Cerebellum (tissue), 4 donors: ENCODE measurements at places on chromosomes 2 and 18. TPM values are rescaled to one million over a fixed set of nuclear protein-coding genes. Genes with fewer than 3 reads are reported as not detected.

DSG1 gene
- total RNA-seq, result 0.27 TPM

UGT1A8 gene
- not detected for total RNA-seq

LYG1 gene
- 1.00 TPM for total RNA-seq

TMEM18 gene
- 24.9 TPM for total RNA-seq
